ENCODE measurements at places on chromosomes 12 and 14.

- peak; percentile 15 for DNase-seq
These were observed 16.9 kb downstream of the MEG3 start for GRCh38 chr14:100842799-100843198.

DNA sequence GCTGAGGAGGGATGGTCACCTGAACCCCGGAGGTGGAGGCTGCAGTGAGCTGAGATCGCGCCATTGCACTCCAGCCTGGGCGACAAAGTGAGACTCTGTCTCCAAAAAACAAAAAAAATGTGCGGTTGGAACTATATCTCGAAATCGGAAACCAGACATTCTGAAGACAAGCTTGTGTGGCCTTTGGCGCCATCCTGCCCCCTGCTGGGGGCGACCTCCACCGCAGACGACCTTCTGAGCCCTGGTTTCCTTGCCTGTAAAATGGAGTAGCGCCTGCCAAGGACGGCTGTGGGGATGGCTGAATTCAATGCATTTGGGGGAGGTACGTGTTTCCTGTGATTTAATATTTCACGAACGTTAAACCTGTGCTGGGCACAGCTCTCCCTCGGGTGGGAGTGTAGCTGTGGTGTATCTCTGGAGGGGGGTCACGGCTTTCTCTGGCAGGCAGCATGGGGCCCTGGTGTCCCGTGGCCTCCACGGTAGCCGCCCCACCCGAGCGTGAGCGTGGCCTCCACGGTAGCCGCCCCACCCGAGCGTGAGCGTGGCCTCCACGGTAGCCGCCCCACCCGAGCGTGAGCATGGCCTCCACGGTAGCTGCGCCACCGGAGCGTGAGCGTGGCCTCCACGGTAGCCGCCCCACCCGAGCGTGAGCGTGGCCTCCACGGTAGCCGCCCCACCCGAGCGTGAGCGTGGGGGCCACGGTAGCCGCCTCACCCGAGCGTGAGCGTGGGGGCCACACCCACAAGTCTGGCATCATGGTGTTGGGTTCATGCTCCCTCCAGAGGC, 55.3 kb downstream of the LRCOL1 start:
- no peak for DNase-seq

- DNase-seq, result no peak
These were observed 59.4 kb downstream of the HELB start for GRCh38 chr12:66361703-66362102.

GRCh38 chr12:102484017-102484416, 3.7 kb upstream of the IGF1 start:
- DNase-seq, result no peak

Data from Caki2 (cell line).